ENCODE measurements at places on chromosomes 6 and 20.
A peak's percentile ranks its signal among the peaks of the same experiment; 100 is the strongest.

GRCh38 chr20:16606468-16607070, 33.3 kb upstream of the KIF16B start:
- DNase-seq: no peak

DNA sequence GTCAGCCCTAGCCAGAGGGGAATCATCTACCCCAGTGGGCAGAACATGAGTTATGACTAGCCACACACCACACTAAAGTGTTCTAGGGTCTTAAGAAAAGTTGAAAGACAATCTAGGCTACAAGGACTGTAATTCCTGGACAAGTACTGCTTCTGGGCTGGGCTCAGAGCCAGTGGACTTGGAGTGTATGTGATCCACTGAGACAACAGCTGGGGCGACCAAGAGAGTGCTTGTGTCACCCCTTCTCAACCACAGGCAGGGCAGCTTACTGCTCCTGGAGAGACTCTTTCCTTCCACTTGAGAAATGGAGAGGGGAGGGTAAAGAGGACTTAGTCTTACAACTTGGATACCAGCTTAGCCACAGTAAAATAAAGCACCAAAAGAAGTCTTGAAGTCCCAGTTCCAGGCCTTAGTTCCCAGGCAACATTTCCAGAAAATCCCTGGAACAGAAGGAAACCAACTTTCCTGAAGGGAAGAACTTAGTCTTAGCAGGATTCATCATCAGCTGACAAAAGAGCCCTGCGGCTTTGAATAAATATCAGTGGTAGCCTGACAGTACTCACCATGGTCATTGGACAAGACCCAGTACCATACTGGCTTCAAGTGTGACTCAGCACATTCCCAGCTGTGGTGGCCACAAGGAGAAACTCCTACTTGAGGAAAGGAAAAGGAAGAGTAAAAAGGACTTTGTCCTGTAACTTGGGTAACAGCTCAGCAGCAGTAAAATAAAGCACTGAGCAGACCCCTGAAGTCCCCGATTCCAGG, 355.1 kb upstream of the ADGRB3 start:
- DNase-seq: no peak

- DNase-seq: peak; percentile 1
These were observed 39.7 kb upstream of the LRFN2 start for GRCh38 chr6:40626886-40627285.

DNA sequence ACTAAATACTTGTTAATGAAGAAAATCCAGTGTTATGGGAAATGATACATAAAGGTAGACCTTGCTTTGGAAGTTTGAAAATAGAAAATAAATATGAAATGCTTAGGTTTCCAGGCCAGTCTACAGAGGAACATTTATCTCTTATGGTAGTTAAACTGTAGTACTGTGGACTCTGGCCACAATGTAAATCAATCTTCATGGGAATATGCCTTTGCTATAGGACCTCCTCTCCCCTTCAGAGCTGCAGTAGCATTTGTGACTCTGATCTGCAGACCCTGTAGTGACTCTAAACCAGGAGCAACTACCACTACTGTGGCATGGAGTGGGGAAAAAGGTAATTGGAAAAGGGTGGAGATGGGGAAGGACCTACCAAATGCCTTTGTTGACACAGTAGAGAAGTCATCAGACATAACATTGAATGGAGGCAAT, 4.5 kb downstream of the HSPA1A start:
- DNase-seq: no peak

DNA sequence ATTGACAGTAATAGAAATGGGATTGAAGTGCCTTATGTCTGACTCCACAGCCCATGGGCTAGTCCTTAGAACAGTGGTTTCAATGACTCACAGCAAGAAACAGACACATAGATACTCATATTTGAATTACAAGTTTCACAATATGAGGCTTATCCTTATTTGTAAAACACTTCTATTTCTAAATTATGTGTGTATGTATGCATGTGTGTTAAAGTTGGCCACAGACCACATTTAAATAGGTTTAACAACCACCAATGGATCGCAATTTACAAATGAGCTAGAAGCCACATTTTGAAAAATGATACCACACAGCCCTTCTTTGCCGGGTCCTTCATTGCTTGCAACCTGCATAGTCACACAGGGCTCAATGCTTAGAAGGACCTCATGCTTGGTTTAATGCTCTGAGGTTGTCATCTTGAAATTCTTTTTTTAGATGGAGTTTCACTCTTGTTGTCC, 157.8 kb upstream of the PREP start:
- DNase-seq: peak; percentile 11

DNA sequence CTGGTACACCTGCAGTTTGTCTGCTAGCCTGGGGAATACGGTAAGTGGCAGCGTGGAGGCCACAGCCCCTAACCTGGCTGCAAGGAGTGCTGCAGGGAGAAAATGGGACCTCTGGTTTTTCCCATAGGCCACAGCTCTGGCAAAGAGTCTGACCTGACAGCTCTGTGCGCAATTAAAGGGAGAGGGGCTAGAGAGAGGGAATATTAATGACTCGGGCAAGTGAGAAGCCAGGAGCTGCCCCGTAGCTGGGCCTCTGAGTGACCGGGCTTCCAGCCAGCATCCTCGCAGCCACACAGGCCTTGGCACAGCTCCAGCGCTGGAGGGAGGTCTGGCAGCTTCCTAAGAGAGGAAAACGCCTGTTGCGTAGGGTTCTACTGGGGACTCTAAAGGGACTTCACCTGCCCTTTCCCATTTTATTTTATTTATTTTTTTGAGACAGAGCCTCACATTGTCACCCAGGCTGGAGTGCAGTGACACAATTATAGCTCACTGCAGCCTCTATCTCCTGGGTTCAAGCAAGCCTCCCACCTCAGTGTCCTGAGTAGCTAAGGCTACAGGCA, 18.2 kb upstream of the OCSTAMP start:
- DNase-seq: peak; percentile 32

- DNase-seq: peak; percentile 44
These were observed at the start of gene PAK5 for GRCh38 chr20:9838378-9839295. Gene PAK5 (minus strand): TSS chr20:9839076. CDS start chr20:9644328, 194,748 bp downstream.

GRCh38 chr6:163860287-163861081, 446.0 kb downstream of the QKI start:
- peak; percentile 38 for DNase-seq

DNA sequence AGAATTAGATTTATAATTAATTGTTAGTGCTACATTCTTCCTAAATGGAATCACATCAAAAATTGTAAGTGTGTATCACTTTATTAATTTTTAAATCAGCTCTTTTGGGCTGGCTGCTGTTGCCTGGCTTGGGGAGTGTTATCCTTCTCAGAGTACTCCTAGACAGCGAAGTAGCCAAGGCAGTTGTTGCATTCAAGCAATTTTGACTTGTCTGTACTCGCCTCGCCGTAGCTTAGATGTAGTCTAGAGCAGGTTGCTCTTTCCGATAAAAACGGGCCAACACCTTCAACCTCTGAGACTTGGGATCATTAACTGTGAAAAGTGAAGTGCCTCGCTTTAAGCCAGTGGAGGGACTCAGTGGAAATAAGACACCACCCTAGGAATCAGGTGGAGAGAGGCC, 151.3 kb downstream of the FARS2 start:
- DNase-seq: no peak

DNA sequence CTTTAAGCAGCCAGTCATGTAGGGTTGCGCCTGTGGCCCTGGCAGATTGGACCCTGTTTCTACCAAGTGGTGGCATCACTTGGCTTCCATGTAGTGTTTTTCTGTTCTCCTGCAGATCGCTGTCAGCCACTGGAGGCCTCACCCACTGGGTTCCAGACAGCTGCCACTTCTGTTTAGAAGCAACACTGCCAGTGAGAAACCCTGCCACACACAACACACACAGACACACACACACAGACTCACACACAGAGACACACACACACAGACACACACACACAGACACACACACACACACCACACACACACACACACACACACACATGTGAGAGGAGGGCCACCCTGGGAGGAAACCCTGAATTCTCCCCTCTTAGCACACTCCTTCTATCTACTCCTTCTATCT, 51.8 kb downstream of the UTRN start:
- DNase-seq: no peak

- no peak for DNase-seq
These were observed 66.4 kb downstream of the UTRN start for GRCh38 chr6:144351379-144352127.

DNA sequence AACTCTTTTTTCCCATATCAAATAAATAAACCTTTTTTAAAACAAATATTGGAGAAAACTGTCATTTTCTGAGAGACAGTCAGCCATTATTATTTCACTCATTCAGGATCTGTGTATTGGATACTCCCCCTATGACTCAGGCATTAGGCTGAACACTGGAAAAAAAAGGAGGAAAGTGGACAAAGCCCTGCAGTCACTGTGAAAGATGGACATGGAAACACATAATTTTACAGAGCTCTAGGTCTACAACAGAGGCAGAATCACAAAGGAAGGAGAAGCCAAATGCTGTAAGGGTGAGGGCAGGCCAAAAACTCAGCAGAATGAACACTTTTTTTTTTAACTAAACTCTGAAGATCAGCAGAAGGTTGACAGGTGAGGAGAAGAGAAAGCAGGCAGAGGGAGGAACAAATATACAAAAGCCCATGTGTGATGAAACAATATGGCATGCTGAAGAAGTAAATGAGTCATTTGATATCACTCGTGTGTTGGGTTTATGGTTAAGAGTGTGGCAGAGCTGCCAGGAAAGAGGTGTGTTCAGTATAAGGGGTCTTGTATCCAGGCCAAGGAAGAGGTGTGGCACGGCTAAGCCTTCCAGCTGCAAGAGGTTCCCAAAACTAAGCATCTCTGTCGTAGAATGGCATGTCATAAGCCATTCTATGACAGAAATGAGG, 39.1 kb downstream of the EPB41L2 start:
- peak; percentile 72 for DNase-seq

- no peak for DNase-seq
These were observed 26.5 kb downstream of the COL11A2 start for GRCh38 chr6:33165581-33166258.

GRCh38 chr20:63061051-63061770, 54.4 kb upstream of the BHLHE23 start:
- no peak for DNase-seq

GRCh38 chr6:21142741-21143140, 450.8 kb upstream of the SOX4 start:
- no peak for DNase-seq

GRCh38 chr6:99618649-99619408, 12.2 kb downstream of the PRDM13 start:
- no peak for DNase-seq

DNA sequence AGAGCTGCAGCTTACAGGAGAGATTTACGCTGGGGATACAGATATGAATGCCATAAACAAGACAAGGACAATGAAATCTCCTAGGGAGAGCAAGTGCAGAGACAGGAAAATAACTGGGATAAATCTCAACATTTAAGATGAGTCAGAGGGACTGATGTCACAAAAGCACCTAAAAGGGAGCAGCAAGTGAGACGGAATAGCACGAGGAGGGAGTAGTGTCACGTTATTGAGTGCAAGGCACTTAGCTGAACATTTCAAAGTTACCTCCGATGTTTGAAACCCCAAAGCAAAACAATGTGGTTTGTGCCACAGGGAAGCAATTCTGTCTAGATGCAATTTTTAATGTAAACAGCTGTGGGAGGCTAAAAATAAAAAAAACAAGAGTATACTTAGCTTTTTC, 1131.7 kb upstream of the EYS start:
- no peak for DNase-seq

DNA sequence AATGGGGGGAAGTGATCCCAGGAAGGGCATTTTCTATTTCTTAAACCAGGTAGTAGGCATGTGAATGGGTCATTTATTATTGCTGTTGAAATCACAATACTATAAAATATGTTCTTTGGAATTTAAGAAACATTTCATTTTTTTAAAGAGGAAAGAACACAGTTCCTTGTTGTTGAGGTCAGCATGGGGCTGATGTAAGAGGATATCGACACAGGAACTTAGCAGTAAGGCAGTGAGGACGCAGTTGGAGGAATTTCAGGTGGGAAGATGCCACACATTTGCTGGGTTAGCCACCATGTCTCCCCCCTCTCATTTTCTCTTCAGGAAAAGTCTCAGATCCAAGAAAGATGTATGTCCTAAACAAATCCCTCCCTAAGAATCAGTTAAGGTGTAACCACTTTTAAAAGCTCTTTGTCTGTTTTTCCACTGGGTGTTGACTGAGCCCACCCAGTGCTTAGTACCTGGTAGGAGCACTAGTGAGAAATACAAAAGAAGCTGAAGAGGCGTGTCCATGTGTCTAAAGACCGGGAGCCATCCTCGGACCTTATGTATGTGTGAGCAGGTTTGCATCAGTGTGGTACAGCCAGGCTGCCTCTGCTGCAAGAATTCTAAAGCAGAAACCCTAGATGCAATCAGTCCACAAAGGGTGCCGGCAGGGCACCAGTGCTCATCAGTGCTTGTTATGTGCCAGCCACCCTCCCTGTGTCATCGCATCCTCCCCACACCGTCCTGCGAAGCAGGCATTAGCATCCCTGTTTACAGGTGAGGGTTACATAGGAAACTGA, 98.9 kb downstream of the TCP11 start:
- DNase-seq: no peak

DNA sequence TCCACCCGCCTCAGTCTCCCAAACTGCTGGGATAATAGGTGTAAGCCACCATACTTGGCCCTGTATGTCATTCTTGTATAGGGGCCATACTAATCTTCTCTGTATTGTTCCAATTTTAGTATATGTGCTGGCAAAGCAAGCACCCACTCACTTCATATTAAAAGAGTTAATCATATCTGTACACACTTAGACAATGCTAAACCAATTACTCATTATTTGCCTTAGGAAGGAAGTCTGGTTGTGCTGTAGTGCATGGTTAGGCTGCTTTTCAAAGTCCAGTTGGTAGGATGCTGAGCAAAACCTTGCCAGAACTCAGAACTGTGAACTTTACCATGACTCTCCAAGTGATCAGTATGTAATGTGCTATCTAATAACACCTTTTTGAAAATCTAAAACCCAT, 88.6 kb downstream of the LIN28B start:
- DNase-seq: peak; percentile 50

GRCh38 chr6:138307352-138307751, 70.4 kb upstream of the SMIM28 start:
- peak; percentile 3 for DNase-seq

GRCh38 chr20:36808317-36809257, 35.0 kb upstream of the DSN1 start:
- peak; percentile 99 for DNase-seq

GRCh38 chr6:54646069-54646950, 200.3 kb upstream of the FAM83B start:
- DNase-seq: no peak

DNA sequence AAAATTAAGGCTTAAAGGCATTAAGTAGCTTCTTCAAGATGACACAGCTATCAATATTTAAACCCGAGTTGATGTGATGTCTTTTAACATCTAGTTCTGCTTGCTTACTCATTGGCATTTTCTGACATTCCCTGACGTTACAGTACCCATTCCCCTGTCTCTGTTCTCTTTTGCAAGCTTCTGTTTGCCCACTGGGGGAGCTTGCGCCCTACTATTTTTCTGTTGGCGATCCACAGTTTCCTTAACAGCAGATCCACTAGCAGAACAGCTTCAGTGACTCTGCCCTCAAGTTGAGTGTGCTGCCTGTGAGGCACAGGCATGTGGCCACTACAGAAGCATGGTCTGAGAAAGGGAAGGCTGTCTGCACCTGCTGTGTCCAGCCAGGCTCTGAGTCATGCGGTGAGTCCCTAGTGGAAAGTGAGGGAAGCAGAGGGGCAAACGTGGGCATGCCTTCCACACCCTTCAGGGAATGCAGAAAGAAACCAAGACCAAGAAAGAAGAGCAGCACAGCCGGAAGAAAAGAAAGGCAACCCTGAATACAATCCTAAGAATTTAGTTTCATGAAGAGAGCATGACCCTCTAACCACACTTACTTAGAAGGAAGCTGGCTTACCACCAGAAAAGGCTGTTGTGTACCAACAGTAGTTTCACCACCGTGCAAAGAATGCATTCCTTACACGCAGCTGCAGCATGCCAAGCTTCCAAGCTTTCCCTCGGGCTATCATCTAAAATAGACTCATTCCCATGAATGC, 97.7 kb upstream of the VGLL2 start:
- DNase-seq: peak; percentile 97

Data from kidney tubule cell (primary cell).